ENCODE measurements at places on chromosomes 7 and 10. TPM values are rescaled to one million over a fixed set of nuclear protein-coding genes. Genes with fewer than 3 reads are reported as not detected.

DNA sequence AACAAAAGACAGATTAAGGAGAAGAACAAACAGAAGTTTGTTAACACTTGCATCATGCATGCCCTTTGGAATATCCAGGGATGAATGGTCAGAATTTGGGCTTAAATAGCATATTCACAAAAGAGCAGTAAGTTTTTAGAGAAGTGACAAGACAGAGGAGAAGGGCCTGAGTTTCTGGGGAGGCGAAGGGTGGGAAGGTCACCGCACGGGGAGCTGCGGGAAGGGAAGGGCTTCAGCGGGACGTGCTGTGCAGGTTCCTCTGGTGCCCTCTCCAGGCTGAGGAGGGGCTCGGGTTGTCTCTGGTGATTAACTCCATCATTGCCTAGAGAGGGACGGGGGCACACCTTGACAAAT is 10.4 kb upstream of the ZNF22 start:
- no peak for DNase-seq

GRCh38 chr7:125908711-125909110 is 979.1 kb upstream of the POT1 start:
- no peak for DNase-seq

DNA sequence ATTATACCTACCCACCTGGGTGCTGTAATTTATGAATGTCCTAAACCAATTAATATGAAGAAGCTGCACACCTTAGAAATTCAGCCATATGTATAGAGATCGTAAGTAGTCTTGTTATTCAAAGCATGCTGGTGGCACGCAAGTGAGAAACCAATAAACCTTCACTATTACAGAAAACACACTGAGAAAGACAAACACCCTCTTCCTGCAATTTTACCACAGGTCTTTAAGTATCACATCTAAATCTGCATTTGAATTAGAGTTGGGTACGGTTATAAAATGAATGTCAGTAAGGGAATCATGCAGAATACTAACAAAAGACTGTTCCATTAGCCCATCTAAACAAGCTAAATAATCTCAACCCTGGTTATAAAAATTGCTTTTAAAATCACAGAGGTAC is 33.8 kb downstream of the CCNJ start:
- DNase-seq = no peak

GRCh38 chr7:26930201-26930600 is 65.8 kb upstream of the SKAP2 start:
- DNase-seq = no peak

DNA sequence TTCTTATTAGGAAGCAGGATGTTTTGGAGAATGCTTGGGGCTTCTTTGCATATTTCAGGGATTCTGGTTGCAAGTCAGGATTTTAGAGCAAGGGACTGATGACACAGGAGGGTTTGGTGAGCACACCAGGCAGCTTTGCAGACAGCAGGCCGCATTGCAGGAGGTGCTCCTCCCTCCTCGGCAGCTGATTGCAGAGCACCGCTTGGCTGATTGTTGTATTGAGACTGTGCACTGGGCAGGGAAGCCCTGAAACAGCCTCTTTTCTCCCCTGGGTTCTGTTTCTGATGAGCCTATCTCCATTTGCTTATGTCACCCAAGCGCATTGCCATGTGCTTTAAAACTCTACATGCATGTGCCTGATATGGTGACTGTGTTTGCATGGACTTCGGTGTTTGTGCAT is 769.6 kb downstream of the GRID1 start:
- no peak for DNase-seq

- DNase-seq = no peak
These were observed 129.0 kb upstream of the NFE2L3 start for GRCh38 chr7:26022982-26023381.

The PSD gene
- 0.18 TPM for total RNA-seq

The MDFIC gene
- not detected for total RNA-seq

The FAM24A gene
- not detected for total RNA-seq

The SEMA4G gene
- 24.6 TPM for total RNA-seq

The PIK3CG gene
- total RNA-seq = 2.9 TPM

The SORCS1 gene
- not detected for total RNA-seq
